AG04450 (cell line): ENCODE measurements at places on chromosomes 2 and 18.

- no peak for DNase-seq
Measured at GRCh38 chr2:39202639-39203369, 41.0 kb downstream of the CDKL4 start.

GRCh38 chr2:12169721-12170120, 423.3 kb downstream of the LPIN1 start:
- DNase-seq, result no peak

DNA sequence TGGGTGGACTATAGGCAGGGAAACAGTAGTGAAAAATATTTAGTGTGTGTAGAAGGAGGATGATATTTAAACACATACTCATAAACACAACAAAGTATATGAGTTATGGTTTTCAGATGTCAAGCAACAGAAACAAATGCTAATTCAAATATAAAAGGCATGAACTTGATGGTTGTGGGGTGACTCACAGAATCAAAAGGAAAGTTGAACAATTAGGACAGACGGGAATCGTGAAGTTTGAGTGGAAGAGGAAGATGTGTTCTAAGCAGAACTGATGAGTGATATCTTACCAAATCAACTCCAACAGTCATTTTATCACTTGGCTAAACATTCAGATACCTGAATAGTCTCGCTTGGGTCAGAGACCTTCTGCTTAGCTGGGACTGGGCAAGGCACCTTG, 53.6 kb upstream of the ITGA6 start:
- no peak for DNase-seq

GRCh38 chr2:119486886-119487285, 37.4 kb downstream of the SCTR start:
- DNase-seq, result no peak

- no peak for DNase-seq
Measured at GRCh38 chr2:210586381-210586780, 30.0 kb downstream of the CPS1 start.

DNA sequence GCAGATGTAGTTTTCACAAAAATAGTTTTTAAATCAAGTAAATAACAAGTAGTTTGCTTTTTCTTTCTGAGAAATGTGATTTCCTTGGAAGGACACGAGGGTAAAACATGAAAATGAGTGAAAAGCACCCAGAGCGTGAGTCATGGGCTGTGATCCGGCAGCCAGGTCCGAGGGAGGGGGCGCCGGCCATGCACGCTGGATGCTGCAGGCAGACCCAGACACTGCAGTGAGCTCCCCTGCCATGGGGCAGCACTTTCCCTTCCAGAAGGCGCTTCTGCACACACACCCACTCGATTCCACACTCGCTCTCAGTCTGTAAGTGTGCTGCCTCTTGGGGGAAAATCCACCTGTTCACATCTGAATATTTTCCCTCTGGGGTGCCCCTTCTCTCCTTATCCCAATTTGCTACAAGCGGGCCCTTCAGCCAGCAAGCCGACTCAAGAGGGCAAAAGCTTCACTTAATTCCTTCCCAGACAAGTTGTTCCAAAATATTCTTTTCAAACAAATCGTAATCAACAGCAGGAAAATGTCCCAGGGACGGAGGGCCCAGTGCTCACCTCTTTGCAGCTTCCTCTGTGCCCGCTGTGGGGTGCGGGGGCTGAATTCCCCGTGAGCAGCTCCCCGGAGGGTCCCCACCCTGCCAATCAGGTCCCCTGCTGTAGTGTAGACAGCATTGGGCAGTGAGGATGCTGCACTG, 87.0 kb upstream of the ID2 start:
- DNase-seq, result no peak

DNA sequence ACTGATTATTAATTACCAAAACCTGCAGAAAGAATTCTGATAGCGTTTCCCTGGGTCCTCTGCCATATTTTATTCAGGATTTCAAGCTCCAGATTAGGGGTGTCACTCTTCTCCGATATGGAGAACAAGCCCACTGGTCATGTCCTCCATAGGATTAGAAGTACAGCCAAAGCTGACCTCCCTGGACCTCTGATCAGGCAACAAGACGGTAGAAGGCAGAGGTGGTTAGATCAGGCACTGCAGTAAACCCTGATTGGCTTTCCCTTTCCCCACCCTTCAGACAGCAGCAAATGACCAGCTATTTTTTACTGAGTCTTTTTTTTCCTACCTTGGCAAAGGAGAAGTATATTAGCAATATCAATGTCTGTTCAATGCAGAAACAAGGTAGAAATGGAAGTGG, 37.7 kb downstream of the SPC25 start:
- no peak for DNase-seq

- no peak for DNase-seq
Measured at GRCh38 chr2:50956886-50957285, 75.0 kb downstream of the NRXN1 start.
